ENCODE measurements at places on chromosomes 2 and 18.
A peak's percentile ranks its signal among the peaks of the same experiment; 100 is the strongest.

DNA sequence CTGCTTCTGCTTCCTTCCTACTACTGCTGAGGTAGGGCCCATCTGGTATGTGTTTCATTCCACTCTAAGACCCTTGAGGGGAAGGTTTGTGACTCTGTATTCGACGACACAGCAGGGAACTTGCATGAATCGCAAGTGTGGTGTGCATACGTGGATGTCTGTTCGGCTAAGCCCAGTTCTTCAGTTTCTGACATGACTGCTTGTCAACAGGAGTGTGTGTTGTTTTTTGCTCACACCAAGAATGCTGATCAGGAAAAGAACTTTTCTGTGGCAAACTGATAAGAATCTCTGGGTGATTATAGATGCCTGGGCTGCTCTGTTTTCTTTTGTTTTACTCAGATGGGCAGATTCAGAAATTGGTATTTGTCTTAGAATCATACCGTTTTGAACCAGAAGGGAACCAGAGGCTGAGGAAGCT, 22.0 kb downstream of the TNFRSF11A start:
- no peak for DNase-seq

GRCh38 chr18:35786365-35787042, 186.0 kb upstream of the RMP24 start:
- DNase-seq = no peak

DNA sequence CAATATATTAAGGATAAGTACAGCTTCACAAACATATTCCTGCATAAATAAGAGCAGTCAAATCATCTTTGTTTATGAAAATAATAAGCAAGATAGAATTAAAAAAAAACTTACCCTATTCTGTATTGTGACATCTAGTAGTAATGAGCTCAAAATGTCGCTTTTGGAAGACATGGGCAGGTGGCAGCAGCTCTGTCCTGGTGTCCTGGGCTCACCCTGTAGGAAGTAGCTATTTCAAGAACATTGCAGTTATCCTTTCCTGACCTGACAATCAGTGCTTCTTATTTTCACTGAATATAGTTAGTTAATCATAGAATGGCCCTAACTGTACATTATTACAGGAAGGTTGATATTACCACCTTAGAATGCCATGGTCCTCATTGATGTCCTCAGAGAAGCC, 229.1 kb downstream of the BABAM2 start:
- DNase-seq = no peak

GRCh38 chr2:112827604-112828185, 8.9 kb downstream of the IL1B start:
- no peak for DNase-seq

- DNase-seq = peak; percentile 30
Measured at GRCh38 chr2:11270891-11271290, 73.5 kb downstream of the ROCK2 start.

GRCh38 chr2:69693775-69694450, 48.0 kb upstream of the ANXA4 start:
- no peak for DNase-seq

- no peak for DNase-seq
Measured at GRCh38 chr2:100692381-100692780, 127.6 kb upstream of the NPAS2 start.

GRCh38 chr18:40841063-40841462, 1114.0 kb upstream of the PIK3C3 start:
- no peak for DNase-seq

DNA sequence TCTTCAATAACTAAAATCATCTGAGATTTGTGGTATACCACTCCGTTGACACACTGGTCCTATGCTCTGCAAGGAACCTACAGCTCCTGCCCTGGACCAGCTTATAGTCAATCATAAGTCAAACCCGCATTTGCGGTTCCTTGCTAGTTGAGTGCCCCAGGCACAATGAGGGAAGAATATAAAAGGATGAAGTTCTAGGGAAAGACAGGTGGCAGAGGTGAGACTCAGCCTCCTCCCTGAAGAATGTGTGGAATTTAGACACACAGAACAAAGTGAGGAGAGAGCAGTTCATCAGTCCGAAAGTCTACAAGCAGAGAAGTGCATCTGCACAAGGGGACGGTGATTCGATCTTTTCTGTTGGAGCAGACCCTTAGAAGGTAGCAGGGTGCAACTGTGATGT, 615.0 kb upstream of the FANCL start:
- no peak for DNase-seq

DNA sequence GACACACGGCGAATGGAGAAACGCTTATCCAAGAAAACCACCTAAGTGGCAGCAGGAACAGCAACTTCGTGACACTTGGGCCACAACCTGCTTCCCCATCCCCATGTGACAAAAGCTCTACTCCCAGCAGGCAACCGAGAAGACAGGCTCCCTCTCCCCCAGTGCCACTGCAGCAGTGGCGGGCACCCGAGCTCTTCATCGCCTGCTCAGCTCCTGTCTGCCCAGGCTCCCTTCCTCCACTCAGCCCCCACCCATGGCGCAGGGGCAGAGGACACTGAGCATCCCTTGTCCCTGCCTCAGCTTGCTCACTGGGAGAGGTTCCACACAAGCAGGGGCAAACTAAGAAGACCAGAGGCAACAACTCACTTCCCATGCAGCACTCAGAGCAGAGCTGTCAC, 22.9 kb downstream of the SLC66A2 start:
- DNase-seq = no peak

DNA sequence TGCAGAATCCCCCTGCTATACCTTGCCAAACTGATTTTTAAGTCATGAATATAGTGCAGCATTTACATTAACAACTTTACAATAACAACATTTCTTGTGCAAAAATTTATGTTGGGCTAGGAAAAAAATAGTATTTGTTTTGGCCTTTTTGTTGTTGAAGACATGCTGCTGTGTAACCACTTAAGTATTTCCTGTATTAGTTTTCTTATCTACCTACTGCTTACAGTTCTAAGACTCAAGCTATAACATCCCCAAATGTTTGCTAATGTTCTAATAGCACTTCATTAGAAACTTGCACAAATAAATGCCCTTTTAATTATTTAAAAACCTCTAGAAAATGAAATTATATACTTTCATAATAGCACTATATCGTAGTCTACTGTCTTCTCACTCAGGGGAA, 154.3 kb upstream of the DOCK10 start:
- no peak for DNase-seq

DNA sequence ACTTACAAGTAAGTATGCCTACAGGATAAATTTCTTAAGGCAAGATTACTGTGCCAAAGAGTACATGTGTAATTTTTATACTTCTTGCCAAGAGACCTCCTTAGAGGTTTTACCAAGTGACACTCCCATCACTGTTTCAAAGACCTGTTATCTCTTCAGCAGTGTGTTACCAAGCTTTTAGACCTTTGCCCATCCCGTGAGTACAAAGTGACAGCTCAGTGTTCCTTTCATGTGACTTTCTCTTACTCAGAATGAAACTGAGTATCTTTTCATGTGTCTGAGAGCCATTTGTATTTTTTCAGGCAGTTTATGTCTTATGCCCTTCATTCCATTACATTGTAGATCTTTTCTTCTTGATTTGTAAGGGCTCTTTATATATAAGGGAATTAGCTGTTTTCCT, 287.5 kb upstream of the SALL3 start:
- no peak for DNase-seq

GRCh38 chr2:213500881-213501280, 216.6 kb downstream of the SPAG16 start:
- DNase-seq = no peak

GRCh38 chr2:63192169-63192888, 141.7 kb downstream of the OTX1 start:
- no peak for DNase-seq

DNA sequence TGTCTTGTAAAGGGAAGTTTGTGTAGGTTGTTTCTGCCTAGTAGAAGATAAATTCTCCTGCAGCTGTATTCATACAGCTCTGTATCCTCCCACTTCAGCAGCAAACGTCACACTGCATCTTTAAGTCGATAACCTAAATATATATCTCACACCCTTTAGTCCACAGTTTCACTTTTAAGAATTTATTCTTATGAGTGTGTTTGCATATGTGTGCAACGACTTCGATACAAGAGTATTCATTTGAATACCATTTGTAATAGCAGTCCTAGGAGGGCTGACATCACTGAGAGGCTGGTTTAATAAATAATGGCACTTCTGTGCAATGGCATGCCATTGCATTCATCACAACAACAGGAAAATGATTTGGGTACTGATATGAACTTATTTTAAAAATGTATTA, 63.8 kb upstream of the MSH6 start:
- no peak for DNase-seq

DNA sequence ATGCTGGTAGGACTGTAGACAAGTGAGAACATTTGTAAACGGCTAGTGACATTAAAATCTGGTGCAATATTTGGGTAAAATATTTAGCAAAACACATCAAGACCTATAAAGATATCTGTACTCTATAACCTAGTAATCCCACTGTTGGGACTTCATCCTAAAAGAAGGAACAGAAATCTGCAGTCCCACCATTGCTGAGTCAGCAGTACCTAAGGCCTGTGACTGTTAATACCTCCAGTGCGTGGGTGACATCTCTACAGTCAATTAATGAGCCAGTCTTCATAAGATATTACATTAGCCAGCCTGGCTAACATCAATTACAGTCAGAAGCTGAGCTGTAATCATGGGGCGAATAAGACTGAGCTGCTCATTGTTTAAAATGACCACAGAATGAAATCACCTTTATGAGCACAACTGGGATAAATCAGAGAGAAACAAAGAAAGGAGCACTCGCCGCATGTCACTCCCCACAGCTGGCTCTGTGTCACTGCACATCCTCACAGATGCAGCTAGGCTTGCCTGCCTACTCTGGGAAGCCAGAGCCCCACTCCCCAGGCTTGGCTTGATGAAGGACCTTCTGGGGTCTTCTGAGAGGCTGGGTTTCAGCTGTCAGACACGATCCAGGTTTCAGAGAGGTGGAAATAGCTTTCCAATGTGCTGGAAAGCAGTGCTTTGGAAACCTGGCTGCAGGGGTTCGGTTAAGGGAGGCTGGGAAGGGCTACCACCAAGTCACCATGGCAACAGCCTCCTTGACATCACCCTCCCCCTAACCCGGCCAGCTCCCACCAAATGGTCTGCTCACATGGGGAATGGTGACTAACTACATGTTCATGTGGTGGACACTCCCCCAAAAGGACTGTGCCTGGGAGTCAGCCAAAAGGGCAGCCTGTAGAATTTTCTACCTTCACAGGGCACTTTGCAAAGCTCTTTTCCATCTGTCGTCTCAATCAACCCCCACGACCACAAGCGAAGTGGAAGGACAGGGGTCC, 145.0 kb downstream of the ZBTB7C start:
- DNase-seq = peak; percentile 5

DNA sequence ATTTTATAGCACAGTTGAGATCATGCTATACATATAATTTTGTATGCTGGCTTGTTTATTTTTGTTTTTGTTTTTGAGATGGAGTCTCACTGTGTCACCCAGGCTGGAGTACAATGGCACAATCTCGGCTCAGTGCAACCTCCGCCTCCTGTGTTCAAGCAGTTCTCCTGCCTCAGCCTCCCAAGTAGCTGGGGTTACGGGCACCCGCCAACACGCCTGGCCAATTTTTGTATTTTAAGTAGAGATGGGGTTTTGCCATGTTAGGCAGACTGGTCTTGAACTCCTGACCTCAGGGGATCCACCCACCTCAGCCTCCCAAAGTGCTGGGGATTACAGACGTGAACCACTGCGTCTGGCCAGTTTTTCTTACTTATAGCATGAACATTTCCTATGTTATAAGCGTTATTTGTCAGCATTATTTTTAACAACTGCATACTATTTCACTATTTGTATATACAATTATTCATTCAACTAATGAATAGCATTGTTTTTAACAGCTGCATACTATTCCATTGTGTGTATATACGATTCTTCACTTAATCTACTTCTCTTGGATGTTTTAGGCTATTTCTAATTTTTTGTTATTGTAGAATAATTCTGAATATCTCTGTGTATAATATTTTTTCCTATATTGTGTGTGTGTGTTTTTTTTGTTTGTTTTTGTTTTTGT, 3.5 kb downstream of the EHD3 start:
- DNase-seq = no peak

DNA sequence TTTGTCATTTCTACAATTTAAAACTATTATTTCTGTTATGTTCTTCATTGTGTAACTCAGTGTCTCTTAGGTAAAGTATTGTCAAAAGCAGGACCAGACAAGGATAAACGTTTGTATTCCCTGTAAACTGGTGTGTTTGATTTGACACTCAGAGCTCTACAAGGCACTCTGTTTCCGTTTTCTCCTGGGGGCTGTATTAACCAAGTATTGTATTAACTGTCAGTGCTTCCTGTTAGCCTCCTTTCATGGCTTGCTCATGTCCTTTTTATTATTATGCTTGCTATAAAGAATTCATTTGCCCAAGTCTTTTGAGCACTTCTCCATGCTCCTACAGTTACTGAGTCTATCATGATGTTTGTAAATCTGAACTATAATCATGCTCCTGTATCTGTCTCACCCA, 323.7 kb downstream of the LPIN1 start:
- no peak for DNase-seq

DNA sequence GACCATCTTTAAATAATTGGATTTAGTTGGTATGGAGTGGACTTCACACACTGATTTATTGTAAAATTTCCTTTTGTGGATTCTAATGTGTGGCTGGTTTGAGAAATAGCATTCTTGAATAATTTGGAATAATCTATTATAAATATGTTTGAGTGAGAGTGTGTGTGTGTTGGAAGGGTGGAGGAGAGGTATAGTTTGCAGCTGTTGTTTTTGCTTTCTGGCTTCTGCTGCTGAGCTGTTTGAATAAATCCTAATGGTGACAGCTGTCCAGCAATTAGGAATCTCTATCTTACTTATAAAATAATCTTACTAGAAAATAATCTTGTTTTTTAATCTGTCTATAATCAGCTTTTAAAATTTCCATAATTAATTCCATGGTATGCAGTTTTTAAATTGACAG, 1283.0 kb upstream of the CDH2 start:
- no peak for DNase-seq

DNA sequence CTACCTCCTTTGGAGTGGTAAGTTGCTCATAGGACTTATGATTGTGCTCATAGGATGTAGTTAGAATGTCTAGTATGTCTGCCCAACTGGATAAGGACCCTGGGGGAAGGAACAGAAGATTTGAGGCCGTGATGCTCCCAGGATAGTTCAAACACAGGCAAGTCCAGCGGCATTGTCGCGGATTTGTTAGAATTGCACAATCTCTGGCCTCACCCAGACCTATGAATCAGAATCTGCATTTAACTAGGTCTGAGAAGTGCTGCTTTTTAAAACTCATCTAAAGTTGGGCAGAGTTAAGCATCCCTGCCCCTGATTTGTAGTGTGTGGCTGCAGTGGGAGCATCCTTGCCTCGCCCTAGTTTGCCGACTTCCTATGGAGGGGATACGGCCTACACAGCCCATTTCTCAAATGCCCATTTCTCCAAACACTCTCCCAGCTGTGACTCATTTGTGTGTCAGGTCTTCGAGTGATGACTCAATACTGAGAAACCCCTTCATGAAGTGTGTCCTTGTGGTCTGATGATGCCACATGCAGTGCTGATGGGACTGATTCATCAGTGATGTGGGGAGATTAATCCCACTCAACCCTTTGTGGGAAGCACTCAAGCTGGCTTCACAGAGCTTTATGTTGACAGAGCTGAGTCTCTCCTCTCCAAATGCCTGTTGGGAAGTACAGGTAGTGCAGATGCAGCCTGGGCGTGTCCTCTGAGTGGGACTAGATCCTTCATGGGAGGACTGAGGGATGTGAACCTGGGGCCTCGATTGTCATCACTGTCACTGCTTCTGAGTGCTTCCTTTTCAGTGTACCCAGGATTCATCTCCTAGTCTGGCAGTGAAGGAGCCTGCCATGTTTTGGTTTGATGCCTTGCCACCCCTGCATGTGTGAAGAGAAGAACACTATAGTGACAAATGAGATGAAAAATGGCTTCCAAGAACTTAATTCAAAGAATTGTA, 18.7 kb downstream of the SMIM21 start:
- DNase-seq = peak; percentile 99

Data from EH (cell line).